ENCODE measurements at places on chromosomes 4 and X.

DNA sequence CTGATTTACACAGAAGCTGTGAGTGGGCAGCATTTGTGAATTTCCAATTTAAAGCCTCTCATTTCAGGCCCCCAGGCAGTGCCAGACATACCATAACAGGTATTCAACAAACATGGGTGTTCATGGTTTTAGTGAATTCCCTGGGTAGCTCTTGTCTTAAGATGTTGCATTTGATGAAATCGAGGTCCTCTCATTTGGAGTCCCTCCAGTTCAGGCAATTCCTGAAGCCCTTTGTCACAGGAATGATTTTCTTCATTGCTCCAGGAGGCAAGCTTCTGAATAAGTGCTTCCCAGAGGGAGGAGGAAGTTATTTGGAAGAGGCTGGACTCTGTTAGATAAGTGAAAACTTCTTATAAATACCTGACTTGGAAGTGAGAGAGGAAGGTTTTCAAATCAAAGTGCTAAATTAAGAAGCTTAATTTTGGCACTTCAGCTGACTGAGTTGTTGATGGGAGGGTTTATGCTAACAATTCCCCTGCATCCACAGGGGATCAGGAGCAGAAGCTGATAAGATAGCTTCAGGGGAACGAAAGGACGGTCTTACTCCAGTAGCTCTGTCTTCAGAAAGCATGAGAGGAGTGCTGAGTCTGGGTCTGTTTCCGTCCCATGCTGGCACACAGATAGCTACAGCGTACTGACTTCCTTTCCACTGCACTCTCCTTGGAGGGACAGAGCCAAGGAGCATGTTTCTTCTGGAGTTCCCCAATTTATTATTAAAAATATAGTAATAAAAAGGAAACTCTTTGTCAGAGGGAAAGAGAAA, 543.1 kb downstream of the GBA3 start:
- no peak for DNase-seq

DNA sequence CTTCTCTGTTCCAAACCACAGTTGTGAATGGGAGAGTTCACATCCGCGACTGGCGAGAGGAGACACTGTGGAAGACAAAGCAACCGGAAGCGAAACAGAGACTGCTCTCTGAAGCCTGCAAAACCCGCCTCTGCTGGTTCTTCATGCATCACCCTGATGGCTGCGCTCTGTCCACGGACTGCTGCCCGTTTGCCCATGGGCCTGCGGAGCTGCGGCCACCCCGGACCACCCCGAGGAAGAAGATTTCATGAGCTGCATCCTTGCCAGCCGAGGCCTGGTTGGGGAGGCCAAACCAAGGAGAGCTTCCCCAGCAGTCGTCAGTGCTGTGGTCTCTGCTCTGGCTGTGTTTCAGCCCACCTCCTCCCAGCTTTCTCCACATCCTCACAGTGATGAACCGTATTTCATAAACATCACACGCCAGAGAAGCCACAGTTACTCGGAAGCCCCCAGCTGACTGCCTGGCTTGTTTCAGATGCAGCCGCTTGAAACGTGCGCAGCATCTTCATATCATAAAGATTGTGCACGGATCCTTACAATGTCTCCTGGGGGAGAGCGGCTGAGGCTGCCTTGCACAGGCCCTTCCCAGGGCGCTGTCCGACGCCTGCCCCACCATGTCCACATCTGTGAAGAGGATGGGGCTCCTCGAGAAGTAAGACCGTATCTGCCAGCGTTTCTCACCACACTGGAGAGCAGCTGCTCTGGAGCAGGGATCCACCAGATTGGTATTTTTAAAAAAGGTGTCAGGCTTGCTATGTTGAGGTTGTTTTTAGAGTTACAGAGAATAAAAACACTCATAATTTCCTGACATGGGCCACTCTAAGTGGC, 35.4 kb downstream of the TRMT44 start:
- no peak for DNase-seq

- no peak for DNase-seq
Measured at GRCh38 chrX:107687445-107687844, 59.1 kb downstream of the PRPS1 start.

DNA sequence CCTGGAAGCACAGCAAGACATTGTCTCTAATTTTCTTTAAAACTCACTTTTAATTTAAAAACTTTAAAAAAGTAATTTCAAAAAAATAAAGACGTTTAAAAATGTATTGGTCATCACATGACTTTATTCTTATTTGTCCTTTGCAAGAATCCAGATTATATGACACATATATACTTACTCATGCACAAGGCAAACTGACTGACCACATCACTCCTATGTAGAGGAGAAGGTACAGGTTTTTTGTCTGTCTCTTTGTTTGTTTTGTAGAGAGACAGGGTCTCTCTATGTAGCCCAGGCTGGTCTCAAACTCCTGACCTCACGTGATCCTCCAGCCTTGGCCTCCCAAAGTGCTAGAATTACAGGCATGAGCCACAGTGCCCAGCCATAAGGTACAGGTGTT, 28.6 kb downstream of the MAML3 start:
- no peak for DNase-seq

- peak; percentile 36 for DNase-seq
Measured at GRCh38 chr4:98571161-98571786, 87.1 kb downstream of the TSPAN5 start.

DNA sequence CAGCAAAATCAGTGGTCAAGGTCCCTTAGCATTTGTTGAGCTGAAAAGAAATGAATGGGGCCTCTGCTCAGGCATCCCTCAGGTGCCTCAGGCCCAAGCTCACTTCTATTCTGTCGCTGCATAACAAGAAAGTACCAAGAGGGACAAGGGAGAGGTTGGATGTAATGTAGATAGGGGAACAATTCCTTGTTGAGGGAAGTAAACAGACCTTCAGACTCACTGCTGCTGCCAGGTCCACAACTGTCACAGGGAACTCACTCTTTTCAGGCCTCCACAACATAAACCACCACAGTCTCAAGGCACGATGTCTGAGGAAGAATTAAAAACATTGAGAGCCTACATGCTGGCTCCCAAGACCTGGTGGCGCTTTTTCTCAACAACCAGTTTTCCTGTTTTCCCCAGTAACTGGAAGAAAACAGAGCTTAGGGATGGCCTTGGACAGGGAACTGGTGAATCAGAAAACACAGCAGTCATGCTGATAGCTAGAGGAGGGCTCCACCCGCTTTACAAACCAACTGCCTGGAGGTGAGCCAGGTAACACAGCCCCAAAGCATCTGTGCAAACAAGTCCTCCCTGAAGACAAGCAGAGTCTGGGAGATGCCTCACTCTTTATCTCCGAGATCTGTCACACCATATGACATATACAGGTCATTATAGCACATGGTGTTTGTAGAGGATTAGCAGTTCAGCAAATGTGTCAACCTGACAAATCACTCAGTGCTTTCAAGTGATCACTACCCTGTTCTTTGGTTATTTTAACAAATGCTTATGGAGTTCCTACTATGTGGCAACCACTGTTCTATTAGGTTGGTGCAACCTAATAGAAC, 14.3 kb upstream of the AWAT1 start:
- no peak for DNase-seq

DNA sequence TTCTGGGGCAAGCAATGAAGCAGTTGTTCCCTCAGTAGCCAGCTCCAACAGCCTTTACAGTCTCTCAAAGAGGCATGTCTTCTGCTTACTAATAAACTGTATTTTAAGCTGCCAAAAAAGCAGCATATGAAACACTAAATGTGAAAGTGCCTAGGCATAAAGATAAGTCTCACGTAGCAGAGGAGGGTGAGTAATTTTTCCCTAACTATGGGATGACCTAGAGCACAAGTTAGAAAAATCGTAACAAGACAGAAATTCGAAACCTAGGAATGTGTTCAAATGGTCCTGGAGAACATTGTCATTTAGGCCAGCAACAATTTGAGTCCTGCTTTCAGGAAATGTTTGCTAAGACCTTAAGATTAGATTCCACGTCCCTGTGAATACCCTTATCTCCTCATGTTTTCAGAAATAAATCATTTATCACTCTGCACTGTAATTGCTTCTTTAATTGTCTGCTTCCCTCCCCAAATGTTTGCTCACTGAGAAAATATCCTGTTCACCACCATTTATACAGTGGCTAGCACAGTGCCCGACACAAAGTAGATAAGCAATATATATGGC, 222.2 kb downstream of the KCNIP4 start:
- no peak for DNase-seq

GRCh38 chr4:10806953-10807645, 122.5 kb upstream of the CLNK start:
- DNase-seq: no peak

DNA sequence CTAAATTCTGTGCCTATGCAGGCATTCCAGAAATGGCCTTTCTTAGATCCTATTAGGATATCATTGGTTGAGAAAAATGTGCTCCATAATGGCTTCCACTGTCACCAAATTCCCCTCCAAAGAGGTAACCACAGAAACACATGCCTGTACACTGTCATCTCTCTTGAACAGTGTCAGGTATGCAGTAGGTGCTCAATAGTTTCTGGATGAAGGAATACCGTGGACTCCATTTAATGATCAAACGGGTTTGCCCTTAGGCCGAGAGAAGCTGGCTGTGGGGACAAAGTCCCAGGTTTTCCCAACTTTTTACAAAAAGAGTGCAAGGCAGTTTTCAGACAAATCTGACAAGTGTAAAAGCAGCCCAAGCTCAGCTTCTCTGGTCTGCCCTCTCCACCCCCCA, 16.5 kb upstream of the MTM1 start:
- DNase-seq: no peak

GRCh38 chr4:31334086-31334910, 614.1 kb downstream of the PCDH7 start:
- DNase-seq: no peak

DNA sequence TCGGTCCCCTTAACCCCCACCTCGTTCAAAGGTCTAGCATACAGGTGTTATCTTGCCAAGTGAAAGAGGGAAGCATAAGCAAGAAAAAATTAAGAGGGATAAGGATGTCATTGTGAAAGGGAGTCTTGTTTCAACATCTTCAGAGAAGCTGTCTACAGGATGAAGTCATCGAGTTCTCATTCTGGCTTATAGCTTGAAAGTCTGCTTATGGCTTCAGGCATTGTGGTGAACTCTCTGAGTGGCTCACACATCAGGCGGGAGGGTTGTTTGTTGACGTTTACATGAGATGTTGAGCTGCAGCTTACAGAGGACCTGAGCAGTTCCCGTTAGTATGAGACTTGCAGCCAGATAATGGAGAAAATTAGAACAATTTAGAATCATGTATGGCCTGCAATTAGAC, 16.6 kb downstream of the MAGEA9B start:
- DNase-seq: no peak

- no peak for DNase-seq
Measured at GRCh38 chrX:106246511-106246910, 78.4 kb downstream of the PWWP3B start.

- DNase-seq: peak; percentile 75
Measured at GRCh38 chrX:40175511-40176350, 78.0 kb upstream of the BCOR start.

Data from upper lobe of left lung (tissue), 6 donors.